SW 1271 (cell line): ENCODE measurements at places on chromosomes 7 and 10.

DNA sequence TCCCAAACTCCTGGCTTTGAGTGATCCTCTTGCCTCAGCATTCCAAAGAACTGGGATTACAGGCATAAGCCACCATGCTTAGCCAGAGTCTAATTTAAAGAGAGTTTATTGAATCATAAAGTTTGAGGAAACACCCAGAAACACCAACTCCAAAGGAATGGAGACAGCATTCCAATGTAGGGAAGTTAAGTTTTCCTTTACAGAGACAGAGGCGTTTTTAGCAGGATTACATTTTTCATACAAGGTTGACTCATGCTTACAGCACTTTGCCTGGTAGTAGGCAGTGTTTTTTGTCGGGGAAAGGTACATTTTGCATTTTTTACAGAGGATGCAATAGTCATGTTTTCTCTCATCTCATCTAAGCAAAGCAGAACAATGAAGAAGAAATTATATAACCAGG is 18.9 kb upstream of the OPN4 start:
- DNase-seq = peak; percentile 9

DNA sequence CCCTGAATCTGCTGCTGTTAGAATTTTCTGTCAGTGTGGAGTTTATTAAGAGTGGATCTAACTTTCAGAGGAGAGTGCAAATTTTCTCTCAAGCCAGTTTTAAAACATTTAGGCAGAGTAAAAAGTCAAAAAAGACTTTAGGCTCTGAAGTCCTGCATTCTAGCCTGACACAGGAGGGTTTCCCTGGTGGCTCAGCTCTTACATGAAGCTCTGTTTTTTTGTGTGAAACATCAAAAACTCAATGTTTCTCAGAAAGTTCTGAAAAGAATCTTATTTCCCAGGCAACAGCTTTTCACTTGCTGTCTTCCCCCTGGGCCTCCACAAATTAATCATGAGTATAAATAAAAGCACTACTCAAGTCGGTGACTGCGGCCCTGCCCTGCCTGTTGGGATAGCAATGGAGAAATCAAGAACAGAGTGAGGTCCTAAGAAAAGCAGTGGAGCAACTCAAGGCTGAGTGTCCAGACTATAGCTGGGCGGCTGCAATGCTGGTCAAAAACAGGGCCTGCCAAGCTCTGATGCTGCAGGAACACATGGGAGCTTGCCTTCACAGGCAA is 22.3 kb upstream of the WDR11 start:
- no peak for DNase-seq

GRCh38 chr7:150519310-150519709 is 4.6 kb downstream of the GIMAP7 start:
- no peak for DNase-seq

- peak; percentile 3 for DNase-seq
Observed at GRCh38 chr10:44975431-44976331, 2.9 kb downstream of the DEPP1 start.

DNA sequence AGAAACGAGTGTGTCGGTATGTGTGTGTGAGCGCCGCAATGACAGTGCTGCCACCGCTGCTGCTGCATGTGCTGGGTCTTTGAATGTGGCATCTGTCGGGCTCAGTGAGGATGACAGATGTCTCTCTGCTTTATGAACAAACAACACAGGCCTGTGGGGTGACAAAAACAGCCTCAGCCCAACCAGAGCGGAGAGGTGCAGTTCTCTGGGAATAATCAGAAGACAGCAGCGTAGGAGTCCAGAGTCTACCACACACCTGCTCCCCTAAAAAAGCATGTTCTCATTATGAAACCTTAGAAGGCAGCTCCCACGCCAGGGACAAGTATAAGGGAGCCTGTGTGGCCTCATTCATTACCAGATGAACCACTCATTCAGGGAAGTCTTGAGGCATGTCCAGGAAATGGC is 278.3 kb downstream of the KCNMA1 start:
- DNase-seq = no peak

DNA sequence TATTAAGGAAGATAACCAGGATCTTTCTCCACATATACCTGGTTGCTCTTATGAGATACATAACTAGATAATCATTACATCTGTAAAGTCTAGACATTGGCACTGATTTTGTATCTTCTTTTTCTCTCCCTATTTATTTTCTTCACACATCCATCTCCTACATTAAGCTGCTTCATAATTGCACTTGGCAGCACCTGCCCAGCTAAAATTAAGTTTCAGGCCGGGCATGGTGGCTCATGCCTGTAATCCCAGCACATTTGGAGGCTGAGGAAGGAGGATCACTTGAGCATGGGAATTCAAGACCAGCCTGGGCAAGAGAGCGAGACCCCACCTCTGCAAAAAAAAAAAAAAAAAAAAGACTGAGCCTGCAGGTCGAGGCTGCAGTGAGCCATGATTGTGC is 22.3 kb upstream of the AKR1B1 start:
- DNase-seq = no peak

DNA sequence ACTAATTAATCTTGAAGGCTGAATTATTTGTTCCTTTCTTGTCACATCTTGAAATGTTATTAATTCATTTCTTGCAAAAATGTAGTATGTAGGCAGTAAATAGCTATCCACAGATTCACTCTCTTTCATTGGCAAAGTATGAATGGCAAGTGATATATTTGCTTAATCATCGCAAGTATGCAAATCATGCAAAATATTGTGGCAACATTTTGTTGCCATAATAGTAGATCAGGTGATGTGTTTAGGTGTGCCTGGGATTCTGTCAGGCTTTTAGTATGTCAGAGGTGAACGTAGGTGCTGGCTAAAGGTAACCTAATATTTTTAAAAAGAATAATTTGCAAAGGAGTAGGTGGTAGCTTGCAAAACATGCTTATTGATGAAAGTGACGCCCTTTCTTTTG is 5.9 kb downstream of the MAP3K8 start:
- DNase-seq = no peak

GRCh38 chr10:114632869-114633715 is 25.0 kb downstream of the ABLIM1 start:
- DNase-seq = no peak

GRCh38 chr10:34575882-34576281 is 239.2 kb downstream of the PARD3 start:
- DNase-seq = no peak

- no peak for DNase-seq
Observed at GRCh38 chr10:50544095-50544856, 79.5 kb downstream of the SGMS1 start.

DNA sequence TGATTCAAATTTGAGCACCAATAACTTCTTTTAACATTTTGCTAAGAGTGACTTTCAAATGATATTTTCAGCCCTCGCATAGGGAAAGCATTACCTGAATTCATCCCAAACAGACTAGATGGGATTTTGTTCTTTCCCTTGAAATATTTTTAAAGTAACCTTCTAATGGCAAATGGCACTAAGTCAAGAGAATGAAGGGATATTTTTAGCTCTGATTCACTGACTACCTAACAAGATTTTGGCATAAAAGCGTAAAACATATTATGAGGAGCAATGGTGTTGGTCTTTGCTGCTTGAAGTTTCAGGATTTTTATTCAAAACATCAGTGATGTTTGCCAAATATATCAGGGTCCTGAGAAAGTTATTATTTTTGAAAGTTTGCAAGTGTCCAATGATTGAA is 290.3 kb downstream of the CDK14 start:
- DNase-seq = no peak

DNA sequence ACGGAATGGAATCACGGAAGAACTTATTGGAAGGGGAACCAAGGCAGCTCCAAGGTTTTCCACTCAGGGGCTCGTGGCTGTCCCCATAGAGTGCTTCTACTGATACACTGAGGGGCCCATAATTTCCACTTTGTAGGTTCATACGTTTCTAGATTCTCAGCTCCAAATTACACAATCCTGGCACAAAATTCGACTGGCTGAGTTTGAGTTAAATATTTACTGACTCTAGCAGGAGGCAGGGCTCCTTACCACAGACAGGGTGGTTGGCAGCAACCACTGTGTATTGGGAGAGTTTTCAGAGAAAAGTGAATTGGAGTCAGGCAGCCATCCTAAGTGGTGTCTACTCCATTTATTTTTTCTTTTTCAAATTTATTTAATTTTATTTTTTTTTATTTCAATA is 55.4 kb upstream of the SEC61G start:
- DNase-seq = no peak

- peak; percentile 13 for DNase-seq
Observed at GRCh38 chr10:35194906-35195305, 68.3 kb downstream of the CREM start.

DNA sequence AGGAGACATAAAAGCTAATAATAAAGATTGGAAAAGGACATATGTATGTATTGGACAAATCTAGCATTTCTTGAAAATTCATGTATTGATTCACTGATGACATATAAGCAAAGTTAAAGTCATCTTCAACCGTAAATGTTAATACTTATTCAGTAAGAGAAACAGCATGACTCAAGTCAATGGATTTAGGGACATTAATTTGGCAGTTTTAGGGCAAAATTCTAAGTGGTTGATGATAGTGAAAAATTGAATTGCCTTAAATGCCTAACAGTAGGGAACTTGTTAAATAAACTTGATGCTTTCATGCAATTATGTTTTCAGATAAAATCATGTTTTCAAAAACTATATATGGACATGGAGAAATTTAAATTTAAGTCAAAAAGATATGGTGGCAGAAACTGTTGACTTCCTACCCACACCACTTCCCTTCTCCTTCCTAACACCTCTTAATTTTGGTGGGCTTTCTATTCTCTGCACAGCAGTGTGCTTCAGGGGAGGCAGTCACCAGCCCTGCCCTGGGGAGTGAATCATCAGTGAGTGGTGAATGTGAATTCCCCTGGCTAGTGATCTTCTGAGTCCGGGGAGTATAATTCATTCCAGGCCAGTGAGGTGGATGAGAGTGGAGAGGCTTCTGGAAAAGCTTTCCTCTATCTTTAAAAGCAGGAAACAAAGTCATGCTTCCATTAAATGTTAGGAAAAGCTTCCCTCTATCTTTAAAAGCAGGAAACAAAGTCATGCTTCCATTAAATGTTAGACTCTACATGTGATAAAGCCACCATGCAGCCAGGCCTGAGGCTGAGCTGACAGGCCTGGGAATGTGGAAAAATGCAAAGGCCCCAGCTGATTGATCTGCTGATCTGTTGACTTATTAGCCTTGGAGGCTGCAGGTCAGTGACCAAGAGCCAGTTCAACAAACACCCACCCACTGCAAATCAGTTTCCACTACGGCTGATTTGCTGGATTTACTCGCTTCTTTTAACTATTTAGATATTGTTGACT is 25.2 kb upstream of the ITGB1 start:
- peak; percentile 79 for DNase-seq
